Adrenal gland (tissue), 19 donors: ENCODE measurements at places on chromosomes 12 and 14. TPM values are rescaled to one million over a fixed set of nuclear protein-coding genes. Genes with fewer than 3 reads are reported as not detected.

The APOLD1 gene
- total RNA-seq, result 11.3 TPM

The GALNT8 gene
- 0.67 TPM for total RNA-seq

The CRIP1 gene
- total RNA-seq, result 10.5 TPM

The AKAP5 gene
- total RNA-seq, result 0.24 TPM

The IAPP gene
- total RNA-seq, result not detected

The EID3 gene
- total RNA-seq, result 3.8 TPM
